ENCODE measurements at places on chromosomes 7 and 10.
A peak's percentile ranks its signal among the peaks of the same experiment; 100 is the strongest.

DNA sequence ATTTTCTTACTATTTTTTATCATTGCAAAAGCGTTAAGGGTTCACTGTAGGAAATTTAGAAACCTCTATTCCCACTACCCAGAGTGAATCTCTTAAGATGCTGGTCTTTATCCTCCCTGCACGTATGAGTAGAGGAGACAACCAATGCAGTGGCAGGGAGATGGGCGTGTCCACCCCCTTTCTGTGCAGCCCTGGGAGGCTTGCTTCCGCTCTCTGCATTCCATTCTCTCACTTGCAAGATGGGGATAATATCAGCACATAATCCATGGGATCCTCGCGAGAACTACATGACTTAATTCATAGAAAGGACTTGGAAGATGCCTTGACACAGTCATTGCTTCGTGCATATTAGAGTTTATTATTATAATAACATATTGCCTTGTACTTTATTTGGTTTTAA is 196.2 kb downstream of the KLF6 start:
- no peak for DNase-seq

GRCh38 chr10:688312-689120 is 952 bp downstream of the DIP2C start:
- no peak for DNase-seq

DNA sequence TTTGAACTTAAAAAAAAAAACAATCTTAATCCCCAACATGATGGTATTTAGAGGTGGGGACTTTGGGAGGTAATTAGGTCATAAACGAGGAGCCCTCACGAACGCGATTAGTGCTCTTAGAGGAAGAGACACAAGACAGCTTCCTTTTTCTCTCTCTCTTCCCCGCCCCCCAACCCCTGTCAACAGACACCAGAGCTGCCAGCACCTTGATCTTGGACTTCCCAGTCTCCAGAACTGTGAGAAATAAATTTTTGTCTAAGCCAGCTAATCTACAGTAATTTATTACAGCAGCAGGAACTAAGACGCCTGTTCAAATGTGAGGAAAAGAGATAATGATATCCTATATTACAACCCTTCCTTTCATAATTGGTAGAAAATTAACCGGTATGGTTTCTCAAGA is 40.1 kb downstream of the RELN start:
- DNase-seq: no peak

- DNase-seq: no peak
These were observed 89.2 kb upstream of the ATP6V0A4 start for GRCh38 chr7:138887085-138887710.

DNA sequence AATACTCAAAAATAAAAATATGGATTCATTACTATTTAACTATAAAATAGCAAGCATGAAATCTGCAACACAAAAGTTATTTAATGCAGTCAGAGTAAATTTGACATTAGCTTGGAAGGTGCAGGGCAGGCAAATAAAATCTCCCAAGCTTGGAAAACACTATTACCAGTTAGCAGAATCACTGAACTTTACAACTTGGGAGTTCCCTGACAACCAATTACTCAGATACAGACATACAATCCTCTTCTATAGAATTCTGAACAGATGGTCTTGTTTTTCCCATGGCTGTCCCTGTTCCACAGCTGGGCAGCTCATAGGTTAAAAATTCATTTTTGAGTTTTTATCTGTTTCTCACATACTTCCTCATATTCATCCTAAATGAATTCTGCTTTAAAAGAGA is 1002.6 kb downstream of the SORCS3 start:
- DNase-seq: no peak

DNA sequence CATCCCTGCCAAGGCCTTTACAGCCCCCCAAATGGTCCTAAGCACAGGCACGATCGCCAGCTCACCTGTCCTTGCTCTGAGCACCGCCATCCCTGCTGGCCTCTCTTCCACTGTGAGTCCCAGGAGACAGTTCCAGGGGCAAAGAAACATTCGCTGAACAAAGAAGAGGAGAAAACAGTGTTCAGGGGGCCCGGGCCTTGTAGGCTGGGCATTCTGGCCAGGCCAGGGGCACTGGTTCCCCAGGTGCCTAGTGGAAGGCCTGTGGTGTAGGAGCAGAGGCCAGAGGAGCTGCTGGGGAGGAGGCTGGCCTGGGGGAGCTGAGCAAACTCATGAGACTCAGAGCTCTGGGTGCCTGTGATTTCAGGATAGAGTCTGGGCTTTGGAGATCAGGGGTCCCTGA is 22.6 kb downstream of the AQP1 start:
- no peak for DNase-seq

- DNase-seq: no peak
These were observed 237.8 kb downstream of the SEMA3E start for GRCh38 chr7:83410989-83411591.

GRCh38 chr7:86928308-86928707 is 131.1 kb downstream of the ELAPOR2 start:
- DNase-seq: no peak

DNA sequence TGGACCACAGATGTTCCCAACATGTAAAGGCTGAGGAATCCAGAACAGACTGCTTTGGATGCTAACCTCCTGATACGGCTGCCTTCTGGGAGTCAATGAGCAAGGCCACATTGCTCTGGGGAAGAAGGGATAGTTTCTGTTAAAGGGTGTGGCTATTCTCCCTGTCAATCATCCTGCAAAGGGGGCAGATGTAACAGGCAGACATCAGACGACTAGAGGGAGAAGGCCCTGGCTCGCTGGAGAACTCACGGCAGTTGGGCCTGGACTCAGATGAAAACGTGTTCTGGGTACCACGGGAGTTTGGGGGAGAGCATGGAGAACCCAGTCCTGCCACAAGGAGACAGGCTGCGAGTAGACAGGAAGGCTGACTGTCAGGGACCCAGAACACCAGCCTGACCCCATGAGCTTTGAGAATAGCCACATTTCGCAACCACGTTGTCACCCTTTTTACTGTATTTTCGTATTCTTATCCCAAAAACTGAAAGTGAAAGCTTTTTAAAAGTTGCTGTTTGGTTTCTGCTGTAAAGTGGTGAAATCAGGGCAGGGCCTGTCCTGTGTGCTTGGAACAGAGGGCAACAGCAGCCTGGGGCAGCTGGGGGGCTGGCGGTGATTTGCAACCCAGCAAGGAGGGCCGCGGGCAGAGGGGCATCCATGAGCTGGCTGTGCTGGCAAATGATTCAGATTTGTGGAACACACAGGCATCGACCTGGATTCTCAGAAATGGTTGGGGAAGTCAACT is 95.3 kb downstream of the MYOF start:
- DNase-seq: peak; percentile 16

DNA sequence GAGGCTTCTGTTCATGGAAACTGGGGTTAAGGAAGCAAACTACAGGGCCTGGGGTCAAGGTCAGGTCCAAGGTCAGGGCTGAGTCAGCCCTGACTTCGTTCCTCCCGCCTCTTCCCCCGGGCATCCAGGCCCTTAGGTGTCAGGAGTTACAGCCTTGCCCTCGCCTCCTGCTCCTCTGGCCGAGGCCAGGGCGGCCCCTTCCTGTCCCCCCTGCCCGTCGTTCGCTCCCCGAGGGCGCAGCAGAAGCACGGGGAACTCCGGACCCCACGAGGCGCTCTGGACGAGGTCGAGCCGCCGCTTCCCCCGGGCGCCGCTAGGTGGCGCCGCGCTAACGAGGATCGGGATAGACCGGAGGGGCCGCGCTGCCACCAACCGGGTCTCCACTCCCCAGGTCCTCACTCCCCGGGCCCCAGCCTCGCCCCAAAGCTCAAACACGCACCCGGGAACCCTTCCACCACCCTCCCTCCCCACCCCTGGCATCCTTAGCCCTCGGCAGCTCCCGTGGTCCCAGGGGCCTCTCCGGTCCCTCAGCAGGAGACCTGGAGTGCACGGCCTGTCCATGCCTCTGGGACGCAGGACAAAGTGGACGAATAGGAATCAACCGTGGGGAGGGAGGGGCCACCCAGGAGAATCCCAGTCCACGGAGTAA is 59.2 kb upstream of the MYL10 start:
- DNase-seq: peak; percentile 63

DNA sequence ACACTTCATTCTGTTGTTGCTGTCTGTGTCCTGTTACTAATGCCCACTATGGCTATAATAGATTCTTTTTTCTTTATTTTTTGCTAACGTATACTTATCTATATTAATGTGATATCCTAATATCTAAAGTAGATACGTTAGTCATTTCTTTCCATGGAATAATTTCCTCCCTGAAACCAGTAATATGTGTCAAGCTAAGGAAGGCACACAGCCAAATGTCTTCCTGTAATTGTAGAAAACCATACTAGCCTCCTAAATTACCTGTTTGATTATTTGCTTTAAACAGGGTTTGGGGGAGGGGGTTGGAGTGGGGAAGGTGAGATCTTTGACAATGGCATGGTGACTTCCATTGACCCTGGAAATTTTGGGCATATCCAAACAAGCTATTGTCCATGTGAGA is 56.4 kb downstream of the THNSL1 start:
- no peak for DNase-seq

DNA sequence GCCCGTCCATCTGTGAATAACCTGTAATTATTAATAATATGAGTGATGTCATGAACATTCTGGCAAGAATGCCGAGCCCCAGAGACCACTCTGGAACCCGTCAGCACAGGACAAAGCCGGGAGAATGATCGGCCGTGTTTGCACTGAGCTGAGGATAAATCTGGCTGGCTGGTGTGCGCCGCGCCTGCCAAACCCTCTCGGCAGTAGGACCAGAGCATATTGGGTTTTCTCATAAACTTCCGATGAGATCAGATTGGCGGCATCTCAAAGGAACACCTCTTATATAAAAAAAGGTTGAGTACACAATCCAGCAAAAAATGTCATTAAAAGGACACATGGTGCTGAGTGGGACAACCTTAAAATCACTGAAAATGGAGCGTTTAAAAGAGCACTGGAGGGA is 296.0 kb upstream of the MKI67 start:
- DNase-seq: no peak

GRCh38 chr10:32256613-32257437 is 90.1 kb downstream of the EPC1 start:
- peak; percentile 63 for DNase-seq

DNA sequence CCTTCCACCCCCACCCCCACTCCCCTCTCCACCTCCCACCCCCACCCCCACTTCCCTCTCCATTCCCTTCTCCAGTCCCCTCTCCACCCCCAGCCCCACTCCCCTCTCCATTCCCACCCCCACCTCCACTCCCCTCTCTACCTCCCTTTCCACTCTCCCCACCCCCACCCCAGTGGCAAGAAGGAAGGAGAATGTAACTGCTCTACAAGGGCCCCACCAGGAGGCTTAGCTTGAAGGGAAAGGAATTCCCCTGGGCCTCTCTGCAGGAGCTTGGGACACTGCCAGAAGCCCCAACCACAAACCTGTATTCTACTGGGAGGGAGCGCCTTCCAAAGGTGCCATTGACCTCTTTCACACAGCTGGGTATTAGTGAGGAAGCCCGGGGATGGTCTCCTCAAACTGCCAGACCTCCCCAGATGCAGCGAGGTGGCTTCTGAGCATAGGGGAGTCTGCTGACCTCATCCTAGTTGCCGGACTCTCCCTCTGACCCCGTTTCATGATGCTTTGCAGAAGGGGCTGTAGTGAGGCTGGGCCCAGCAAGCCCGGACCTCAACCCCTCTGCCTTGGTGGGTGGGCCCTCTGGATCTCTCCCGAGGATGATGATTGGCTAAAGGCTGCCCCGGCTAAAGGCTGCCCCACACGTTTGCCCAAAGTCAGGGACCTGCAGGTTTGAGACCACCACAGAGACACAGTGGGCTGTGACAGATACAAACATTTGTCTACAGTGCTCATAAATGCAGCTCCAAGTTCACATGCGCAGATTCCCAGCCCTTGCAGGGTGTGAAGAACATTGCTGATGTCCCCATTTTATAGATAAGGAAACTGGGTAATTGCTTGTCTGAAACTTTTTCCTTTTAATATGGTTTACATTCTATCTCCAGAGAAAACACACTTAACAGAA is 2.9 kb downstream of the DEPP1 start:
- no peak for DNase-seq

GRCh38 chr7:66571568-66571967 is 57.1 kb upstream of the KCTD7 start:
- DNase-seq: no peak

- DNase-seq: no peak
These were observed 31.7 kb downstream of the CAMK2B start for GRCh38 chr7:44293561-44294324.

DNA sequence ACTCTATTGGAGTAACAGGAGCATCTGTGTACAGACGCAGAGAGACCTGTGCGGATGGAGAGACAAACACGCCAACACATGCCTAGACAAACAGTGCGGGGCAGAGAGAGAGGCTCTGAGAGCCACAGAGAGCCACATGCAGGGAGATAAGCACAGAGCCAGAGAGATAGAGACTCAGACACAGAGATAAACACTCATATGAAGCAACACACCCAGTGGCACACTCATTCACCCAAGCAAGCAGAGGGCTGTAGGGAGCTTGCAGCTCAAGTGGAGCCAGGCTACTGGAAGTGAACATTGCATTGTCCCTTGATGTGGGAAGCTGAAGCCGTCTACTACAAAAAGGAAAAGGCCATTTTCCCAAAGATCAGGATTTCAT is 46.6 kb upstream of the PODXL start:
- DNase-seq: no peak

GRCh38 chr10:14624600-14624999 is 150.1 kb downstream of the FAM107B start:
- no peak for DNase-seq

DNA sequence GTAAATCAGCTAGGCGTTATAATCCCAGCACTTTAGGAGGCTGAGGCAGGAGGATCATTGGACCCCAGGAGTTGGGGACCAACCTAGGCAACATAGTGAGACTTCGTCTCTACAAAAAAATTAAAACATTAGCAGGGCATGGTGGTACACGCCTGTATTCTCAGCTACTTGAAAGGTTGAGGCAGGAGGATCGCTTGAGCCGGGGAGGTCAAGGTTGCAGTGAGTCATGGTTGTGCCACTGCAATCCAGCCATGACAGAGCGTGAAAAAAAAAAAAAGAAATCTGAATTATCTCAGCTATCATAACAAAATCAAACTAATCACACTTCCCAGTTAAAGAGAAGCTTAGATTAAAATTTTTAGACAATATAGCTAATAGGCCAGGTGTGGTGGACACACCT is 35.3 kb downstream of the ATAD1 start:
- DNase-seq: no peak

GRCh38 chr7:80918909-80919721 is at the start of gene SEMA3C:
TSS of gene SEMA3C (minus strand) at chr7:80919051. CDS start at chr7:80916781, 2,270 bp downstream.
- DNase-seq: no peak

DNA sequence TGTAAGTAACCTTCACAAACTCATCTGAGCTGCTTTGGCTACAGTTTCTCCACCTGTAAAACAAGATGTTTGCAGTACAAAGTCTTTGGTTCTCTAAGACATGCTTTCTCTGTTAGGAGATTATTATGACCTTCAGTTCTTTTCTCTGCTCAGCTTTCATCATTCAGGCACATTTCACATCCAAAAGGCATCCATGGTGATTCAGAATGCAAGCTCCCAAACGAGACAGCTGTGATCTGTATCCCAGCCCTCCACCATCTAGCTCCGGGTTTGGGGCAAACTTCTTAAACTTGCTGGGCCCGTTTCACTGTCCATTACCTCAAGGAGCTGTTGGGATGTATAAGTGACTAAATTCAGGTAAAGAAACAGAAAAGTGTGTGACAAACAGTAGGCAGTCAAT is 95.8 kb upstream of the COL1A2 start:
- no peak for DNase-seq

Data from CD4-positive, alpha-beta memory T cell (primary cell).